Posterior cingulate gyrus (tissue), 11 donors: ENCODE measurements at places on chromosomes 12 and 14.
A peak's percentile ranks its signal among the peaks of the same experiment; 100 is the strongest.

- DNase-seq = no peak
Observed at GRCh38 chr12:9051158-9051550, 61.8 kb downstream of the KLRG1 start.

DNA sequence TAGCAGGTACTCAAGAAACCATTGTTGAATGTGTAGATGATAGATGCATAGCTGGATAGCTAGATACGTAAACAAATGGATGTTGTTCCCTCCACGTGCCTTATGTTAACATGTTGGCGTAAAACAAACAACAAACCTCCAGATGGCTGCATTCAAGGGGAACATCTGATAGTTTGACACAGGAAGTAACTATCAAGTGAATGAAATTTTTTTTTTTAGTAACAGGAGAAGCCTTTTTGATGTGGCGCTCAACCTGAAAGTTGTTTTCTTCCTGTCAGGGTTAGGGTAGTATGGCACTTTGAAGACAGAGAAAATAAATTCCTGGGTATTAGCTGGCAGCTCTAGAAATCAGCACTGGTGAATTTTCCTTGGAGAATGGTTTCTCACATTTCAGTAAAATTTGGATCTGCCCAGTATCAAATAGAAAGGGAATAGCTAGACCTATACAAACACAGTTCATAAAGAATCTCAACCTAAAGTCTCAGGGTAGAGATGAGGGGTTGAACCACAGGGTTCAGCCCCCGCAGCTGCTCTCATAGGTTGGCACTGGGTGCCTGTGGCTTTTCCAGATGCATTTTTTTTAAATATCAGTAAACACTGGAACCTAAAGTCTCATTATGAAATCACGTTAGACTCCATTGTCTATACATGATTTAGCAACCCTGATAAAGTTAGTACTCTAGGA is 18.8 kb upstream of the RAP1B start:
- DNase-seq = no peak

- DNase-seq = no peak
Observed at GRCh38 chr12:133256321-133256720, 20.6 kb upstream of the ANHX start.

- DNase-seq = no peak
Observed at GRCh38 chr12:62227091-62227490, 33.1 kb upstream of the USP15 start.

DNA sequence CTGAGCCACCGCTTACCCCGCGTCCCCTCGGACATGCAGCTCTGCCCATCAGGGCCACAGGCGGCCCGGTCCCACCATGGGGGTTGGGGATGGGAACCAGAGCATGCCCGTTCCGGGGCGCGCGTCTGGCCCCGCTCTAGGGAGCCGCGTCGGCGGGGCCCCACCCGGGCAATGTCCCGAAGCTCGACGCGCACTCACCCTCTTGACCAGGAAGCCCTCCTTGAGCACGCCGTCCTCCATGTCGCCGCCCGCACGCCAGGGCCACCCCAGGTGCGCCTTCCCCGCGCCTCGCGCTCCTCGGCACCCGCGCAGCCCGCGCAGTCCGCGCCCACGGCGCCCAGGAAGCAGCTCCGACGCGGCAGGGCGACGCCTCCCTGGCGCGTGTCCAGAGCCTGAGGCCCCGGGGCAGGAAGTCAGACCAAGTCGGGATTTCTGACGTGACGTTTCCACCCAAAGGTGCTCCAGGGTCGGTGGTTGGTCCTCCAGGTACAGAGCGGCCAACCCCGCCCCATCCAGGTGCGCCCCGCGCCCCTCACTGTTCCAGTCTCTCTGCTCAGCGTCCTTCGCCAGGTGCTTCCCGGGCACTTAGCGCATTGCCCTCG is at the start of gene PLEK2:
Gene PLEK2 (minus strand): TSS at position 346 of the 602 bp plus-strand sequence. CDS start 106 bp downstream, at position 240.
- no peak for DNase-seq

DNA sequence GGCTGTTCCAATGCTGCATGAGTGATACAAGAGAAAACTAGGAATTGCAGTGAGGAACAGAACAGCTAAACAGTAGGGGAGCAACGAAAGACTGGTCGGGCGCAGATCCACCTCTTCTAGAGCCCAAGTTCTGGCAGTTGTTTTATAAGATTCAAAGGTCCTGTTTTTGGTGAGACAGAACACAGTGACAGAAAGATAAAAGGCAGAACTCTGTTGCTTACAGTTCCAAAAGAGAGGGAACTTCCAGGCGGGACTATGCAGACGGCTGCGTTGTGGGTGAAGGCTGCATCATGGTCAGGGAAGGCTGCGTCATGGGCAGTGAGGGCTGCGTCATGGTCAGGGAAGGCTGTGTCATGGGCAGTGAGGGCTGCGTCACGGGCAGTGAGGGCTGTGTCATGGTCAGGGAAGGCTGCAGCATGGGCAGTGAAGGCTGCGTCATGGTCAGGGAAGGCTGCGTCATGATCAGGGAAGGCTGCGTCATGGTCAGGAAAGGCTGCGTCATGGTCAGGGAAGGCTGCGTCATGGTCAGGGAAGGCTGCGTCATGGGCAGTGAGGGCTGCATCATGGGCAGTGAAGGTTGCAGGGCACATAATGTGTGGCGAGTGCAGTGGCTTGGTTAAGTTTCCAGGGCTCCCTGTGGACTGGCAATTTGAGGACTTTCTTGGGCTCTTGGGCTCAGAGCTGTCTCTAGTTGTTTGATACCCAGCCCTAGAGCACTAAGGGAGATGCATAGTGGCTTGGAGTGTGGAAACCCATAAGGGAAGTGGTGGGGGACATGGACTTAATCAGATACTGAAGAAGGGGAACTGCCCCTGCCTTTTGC is 619.9 kb downstream of the AACS start:
- DNase-seq = no peak

DNA sequence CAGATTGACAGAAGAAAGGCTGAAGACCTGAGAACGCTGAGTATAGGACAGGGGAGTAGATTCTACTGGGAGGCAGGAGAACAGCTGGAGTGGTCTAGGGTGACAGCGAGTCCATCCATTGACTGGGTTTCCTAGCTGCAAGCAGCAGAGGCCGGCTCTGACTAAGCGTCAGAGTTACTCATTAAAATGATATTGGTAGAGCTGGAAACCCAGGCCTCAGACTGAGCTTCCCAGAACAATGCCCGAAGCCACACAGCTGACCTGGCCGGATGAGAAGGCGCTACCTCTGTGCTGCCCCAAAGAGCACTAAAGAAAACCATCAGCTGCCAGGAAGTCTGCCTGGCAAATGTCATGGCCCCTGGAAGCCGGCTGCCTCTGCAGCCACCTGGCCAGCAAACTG is 78.5 kb upstream of the FZD10 start:
- DNase-seq = no peak

DNA sequence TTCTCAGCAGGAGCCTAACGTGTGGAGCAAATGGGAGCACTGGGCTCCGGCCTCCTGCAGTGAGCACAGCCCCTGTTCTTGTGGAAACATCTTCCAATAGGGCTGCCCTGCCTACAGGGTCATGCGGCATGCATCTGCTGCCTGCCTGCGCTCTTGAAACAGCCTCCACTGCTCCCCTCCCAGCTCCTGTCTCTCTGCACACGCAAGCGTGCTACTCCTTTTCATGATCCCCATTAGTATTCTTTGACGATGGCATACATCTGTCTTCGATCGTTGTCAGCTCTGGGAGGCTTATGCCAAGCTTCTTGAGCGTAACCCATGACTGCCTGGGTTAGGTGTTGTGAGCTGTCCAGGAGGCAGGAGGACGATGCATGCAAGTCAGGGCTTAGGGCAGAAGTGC is 23.1 kb downstream of the NTF3 start:
- no peak for DNase-seq

GRCh38 chr12:132561427-132562156 is 48.8 kb downstream of the LRCOL1 start:
- DNase-seq = peak; percentile 22

DNA sequence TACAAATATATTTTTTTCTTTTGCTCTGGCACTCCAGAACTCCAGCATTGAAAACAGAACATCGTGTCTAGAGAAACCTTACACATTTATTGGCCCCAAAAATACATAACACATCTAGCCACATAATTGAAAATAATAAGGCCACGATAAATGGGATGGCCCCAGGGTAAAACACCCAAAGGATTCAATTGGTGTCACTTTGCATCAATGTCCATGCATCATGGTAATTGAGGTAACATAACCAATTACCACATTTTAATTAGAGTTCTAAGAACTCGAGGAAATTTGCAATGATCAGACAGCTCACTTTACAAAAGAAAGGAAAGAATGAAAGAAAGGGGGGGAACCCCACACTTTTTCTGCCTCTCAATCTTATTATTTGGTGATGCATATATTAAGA is 151.8 kb upstream of the NPAS3 start:
- DNase-seq = no peak
